ENCODE measurements at places on chromosomes 2 and 18. TPM values are rescaled to one million over a fixed set of nuclear protein-coding genes. Genes with fewer than 3 reads are reported as not detected.

DNA sequence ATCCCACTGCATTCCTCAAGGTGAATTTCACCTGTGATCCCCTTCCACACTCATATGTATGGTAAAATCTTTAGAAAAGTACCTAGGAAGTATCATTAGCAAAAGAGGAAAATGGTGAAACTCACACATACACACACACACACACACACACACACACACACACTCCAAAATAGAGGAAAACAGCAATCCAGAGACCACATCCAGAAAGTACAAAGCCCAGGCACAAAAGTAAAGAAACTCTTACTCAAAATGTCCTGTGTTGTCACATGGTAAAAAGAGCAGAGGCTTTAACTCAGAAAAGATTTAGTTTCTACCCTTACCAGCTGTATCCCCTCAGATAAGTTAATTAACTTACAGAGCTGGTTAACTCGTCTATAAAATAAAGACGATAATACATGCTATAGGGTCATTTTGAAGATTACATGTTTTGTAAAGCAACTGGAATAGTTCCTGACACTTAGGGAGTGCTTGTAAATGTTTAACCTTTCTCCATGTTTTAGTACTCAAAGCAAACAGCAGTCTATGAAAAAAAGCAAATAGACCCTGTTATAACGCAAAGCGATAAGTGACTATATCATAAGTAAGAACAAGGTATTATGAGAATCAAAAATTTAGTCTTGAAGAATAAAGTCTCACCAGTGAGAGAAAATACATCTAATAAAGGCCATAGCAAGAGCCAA, 360.0 kb upstream of the LRATD1 start:
- H3K27ac ChIP-seq: no peak overlapping the region
- H3K4me3 ChIP-seq: no peak overlapping the region
- no peak for DNase-seq
- no peaks in the 10 kb centered on the region for H3K4me1 ChIP-seq
- no peaks in the 10 kb centered on the region for H3K27me3 ChIP-seq

The LIMS2 gene
- 5.9 TPM for total RNA-seq

The B4GALT6 gene
- 34.0 TPM for total RNA-seq

DNA sequence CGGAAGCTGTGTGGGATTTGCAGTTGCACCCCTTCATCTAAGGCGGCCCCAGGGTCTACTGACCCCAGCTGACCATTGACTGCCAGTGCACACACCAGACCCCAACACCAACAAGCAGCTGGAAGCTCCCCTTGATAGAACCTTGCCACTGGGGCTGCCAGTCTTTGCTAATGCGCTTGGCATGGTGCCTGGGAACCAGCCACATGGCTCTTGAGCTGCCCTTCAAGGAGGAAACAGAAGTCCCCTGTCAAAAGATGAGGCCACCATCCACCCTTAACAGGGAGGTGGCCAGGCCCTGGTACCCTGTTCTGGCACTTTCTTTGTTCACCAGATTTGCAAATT, 8.6 kb downstream of the ALPI start:
- H3K36me3 ChIP-seq: no peaks in the 10 kb centered on the region
- H3K27ac ChIP-seq: no peak overlapping the region
- H3K4me1 ChIP-seq: no peaks in the 10 kb centered on the region
- no peaks in the 10 kb centered on the region for H3K27me3 ChIP-seq

- no peak overlapping the region for H3K4me3 ChIP-seq
- H3K36me3 ChIP-seq: no peaks in the 10 kb centered on the region
- H3K27ac ChIP-seq: no peak overlapping the region
- H3K27me3 ChIP-seq: no peaks in the 10 kb centered on the region
- no peaks in the 10 kb centered on the region for H3K4me1 ChIP-seq
Observed at GRCh38 chr2:74695663-74696062, 41.6 kb downstream of the SEMA4F start.

GRCh38 chr2:1742301-1742680, 2.0 kb downstream of the PXDN start:
- peak overlapping the region; percentile 95 for H3K4me3 ChIP-seq
- no peak overlapping the region for H3K27ac ChIP-seq
- H3K36me3 ChIP-seq: peaks cover 12% of the 10 kb centered on the region
- peaks cover 4% of the 10 kb centered on the region for H3K4me1 ChIP-seq
- no peak for DNase-seq
- no peaks in the 10 kb centered on the region for H3K27me3 ChIP-seq

GRCh38 chr18:55086906-55087305, 127.6 kb upstream of the CCDC68 start:
- no peaks in the 10 kb centered on the region for H3K27me3 ChIP-seq
- no peaks in the 10 kb centered on the region for H3K36me3 ChIP-seq
- DNase-seq: no peak
- no peak overlapping the region for H3K27ac ChIP-seq

GRCh38 chr2:150432312-150432625, 55.2 kb downstream of the RND3 start:
- H3K4me3 ChIP-seq: no peak overlapping the region
- H3K27me3 ChIP-seq: no peaks in the 10 kb centered on the region
- no peaks in the 10 kb centered on the region for H3K4me1 ChIP-seq
- H3K36me3 ChIP-seq: peaks cover 21% of the 10 kb centered on the region
- DNase-seq: no peak
- H3K27ac ChIP-seq: no peak overlapping the region

The IL36B gene
- total RNA-seq: not detected

DNA sequence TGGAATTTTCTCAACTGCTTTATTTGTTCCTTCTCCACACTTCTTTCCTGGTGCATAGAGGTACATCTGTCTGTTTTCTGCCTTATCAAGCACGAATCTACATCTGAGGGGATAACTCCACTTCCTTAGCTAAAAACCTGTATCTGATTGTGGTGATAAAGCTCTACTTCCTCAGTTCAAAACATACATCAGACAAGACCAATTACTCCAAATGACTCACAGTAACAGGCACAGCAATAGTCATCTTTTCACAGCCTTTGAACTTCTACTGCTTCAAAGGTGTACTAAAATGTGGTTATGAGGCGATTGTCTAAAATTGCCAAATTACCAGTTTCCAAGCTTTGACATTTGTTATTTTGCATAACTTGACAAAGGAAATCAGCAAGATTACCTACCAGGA, 803.6 kb upstream of the ZEB2 start:
- no peaks in the 10 kb centered on the region for H3K27me3 ChIP-seq
- no peaks in the 10 kb centered on the region for H3K36me3 ChIP-seq
- H3K27ac ChIP-seq: no peak overlapping the region
- no peak for DNase-seq
- H3K4me1 ChIP-seq: no peaks in the 10 kb centered on the region

- no peak overlapping the region for H3K27ac ChIP-seq
Observed at GRCh38 chr18:36326771-36327170, 29.3 kb downstream of the FHOD3 start.

DNA sequence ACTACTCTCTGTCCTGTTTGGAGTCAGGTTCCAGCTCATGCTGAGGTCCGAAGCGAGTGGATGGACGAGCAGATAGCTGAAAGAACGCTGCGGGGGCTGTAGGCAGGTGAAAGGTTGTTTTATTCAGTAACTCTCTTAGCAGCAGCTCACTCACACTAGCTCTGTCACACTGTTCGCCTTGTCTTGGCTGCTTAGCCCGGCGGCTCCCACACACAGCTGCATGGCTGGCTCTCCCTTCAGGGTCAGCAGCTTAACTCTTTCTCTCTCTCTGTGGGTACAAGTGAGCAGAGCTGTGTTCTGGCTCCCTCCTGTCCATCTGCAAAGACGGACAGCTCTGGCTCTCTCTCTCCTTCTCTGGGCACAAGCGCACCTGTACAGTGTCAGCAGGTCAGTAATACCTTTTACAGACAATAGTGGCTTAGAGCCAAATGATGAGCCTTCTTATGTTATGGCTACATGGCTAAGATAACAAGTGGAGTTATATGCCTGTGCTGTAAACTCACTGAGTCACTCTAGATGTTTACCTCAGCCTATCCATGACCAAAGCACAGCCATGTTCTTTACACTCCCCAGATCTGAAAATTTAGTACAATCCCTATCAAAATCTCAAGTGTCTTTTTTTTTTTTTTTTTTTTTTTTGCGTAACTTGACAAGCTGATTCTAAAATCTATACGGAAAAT, 149.3 kb downstream of the GALNT1 start:
- H3K36me3 ChIP-seq: peaks cover 6% of the 10 kb centered on the region
- H3K27me3 ChIP-seq: no peaks in the 10 kb centered on the region
- no peak overlapping the region for H3K4me3 ChIP-seq
- DNase-seq: no peak
- no peak overlapping the region for H3K27ac ChIP-seq

- H3K4me1 ChIP-seq: peaks cover 7% of the 10 kb centered on the region
- DNase-seq: no peak
- H3K4me3 ChIP-seq: no peak overlapping the region
- no peak overlapping the region for H3K27ac ChIP-seq
- no peaks in the 10 kb centered on the region for H3K27me3 ChIP-seq
- no peaks in the 10 kb centered on the region for H3K36me3 ChIP-seq
Observed at GRCh38 chr2:202019689-202020450, 13.8 kb upstream of the FZD7 start.

The REG3A gene
- total RNA-seq: not detected

DNA sequence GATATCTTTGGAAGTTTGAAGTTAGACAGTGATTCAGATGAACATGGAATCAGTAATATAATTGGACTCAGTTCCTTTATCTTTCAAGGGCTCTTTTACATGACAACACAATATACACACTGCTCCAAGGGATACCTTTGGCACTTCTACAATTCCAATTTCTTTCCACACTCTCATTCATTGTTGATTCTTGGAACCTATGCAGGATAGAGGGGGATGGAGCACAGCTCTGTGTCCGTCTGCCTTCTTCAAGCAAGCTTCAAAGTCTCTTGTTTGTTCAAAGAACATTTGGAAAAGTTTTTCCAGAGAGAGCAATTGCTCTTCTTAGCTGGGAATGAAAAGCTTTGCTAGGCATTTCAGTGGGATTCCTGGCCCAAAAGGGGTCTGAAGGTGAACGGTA, 276.2 kb upstream of the ZEB2 start:
- no peaks in the 10 kb centered on the region for H3K36me3 ChIP-seq
- H3K4me1 ChIP-seq: no peaks in the 10 kb centered on the region
- no peaks in the 10 kb centered on the region for H3K27me3 ChIP-seq
- H3K27ac ChIP-seq: no peak overlapping the region
- no peak overlapping the region for H3K4me3 ChIP-seq

The DCDC2C gene
- not detected for total RNA-seq
